Kidney capillary endothelial cell (primary cell): ENCODE measurements at places on chromosomes 3 and 15.
A peak's percentile ranks its signal among the peaks of the same experiment; 100 is the strongest.

- DNase-seq, result no peak
Measured at GRCh38 chr15:62869116-62869515, 173.4 kb upstream of the TPM1 start.

DNA sequence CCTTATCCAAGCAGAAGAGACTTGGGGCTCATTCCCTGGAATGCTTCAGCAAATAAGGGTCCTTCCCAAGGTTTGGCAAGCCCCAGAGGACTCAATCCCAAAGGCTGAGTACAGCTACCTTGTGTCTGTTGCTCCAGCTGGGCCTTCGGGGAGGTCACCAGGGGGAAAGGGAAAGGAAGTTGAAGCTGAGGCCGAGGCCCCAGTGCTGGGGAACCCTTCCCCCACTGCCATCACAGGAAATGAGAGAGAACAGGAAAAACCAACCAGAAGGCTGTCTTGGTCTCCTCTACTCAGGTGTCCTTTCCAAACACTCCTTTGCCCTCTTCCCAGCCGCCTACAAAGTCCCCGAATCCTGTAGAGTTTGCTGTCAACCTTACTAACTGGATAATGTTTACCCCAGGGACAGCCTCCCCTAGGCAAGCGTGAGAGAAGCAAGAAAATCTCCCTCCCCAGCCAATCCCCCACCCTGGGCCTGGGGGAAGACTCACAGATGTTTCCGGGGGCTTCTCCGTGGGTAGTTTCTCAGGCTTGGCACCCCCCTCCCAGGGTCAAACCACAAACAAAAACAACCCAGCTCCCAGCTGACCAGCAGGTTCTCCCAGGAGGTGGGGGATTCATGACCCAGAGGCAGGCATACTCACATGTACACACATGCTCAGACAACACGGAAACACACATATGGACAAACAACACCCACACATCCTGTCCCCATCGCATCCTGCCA is 5.5 kb downstream of the CSRNP1 start:
- peak; percentile 84 for DNase-seq

- DNase-seq, result no peak
Measured at GRCh38 chr15:89654847-89655805, at the start of gene KIF7. KIF7 (minus strand) TSS chr15:89655467; CDS start chr15:89652930, 2,537 bp downstream.

- no peak for DNase-seq
Measured at GRCh38 chr15:31371520-31372240, 45.0 kb downstream of the KLF13 start.

- no peak for DNase-seq
Measured at GRCh38 chr3:47704237-47704612, 77.5 kb downstream of the SMARCC1 start.

- no peak for DNase-seq
Measured at GRCh38 chr3:135895734-135896121, 69.8 kb upstream of the PPP2R3A start.

DNA sequence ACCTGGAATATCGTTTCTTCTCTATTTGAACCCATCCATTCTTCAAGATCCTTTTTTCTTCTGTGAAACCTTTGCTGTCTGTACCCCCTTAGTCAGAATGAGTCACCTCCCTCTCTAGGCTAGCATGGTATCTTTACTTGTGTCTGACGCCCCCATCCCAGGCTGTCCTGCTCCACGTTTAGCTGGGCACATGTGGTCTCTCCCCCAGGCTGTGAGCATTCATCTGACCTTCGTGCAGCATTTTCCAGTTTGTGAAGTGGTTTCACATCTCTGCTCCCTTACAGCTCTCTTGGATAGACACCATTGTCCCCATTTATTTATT is 14.3 kb upstream of the TLE3 start:
- DNase-seq, result no peak

GRCh38 chr3:161989012-161989411 is 492.4 kb downstream of the OTOL1 start:
- no peak for DNase-seq

DNA sequence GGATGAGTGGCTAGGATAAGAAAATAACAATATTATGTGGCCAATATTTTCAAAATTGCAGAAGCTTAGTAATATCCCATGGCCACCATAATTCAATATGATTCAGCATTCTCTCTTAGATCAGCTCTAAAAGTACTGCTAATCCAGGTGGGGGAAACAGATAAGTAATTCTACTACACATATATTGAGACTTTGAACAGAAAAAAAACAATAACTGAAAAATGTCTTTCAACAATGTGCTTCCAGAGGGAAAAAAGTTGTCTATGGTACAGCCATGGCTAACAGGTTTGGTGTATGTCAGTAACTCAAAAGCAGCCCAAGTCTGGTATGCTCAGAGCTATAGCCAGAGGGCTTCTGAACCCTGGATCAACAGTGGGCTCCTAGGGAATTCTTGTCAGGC is 42.4 kb upstream of the PPIB start:
- no peak for DNase-seq

DNA sequence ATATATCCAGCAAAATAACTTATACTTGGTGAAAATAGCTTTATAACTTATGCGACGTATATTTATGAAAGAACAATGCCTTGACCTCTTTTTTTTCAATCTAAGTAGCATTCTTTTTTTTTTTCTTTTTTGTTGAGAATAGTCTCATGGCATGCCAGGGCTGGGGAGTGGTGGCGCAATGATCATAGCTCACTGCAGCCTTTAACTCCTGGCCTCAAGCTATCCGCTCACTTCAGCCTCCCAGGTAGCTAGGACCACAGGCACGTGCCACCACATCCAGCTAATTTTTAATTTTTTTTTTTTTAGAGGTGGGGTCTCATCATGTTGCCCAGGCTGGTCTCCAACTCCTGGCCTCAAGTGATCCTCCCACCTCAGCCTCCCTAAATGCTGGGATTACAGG is 43.5 kb downstream of the RAB8B start:
- no peak for DNase-seq

- DNase-seq, result no peak
Measured at GRCh38 chr15:69056365-69056764, 41.9 kb downstream of the NOX5 start.

GRCh38 chr15:51071578-51071977 is 23.1 kb downstream of the TNFAIP8L3 start:
- no peak for DNase-seq

DNA sequence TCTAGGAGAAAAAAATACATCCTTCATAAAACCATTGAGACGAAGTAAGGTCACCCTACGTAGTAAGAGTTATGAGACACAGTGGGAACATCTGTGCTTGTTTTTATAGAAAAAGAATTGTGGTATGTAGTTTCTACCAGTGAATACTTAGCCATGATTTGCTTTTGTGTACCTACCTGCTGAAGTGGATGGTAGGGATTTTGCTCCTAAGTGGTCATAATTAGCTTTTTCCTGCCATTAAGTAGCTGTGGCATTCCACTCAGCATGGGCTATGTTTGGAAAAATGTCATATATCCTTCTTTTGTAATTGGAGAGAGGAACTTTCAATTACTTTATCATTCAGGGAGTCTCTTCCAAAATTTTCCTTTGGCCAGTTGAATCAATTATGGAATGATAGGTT is 63.7 kb downstream of the CHD2 start:
- DNase-seq, result no peak
